Astrocyte of the hippocampus (primary cell): ENCODE measurements at places on chromosomes 1 and 21.

DNA sequence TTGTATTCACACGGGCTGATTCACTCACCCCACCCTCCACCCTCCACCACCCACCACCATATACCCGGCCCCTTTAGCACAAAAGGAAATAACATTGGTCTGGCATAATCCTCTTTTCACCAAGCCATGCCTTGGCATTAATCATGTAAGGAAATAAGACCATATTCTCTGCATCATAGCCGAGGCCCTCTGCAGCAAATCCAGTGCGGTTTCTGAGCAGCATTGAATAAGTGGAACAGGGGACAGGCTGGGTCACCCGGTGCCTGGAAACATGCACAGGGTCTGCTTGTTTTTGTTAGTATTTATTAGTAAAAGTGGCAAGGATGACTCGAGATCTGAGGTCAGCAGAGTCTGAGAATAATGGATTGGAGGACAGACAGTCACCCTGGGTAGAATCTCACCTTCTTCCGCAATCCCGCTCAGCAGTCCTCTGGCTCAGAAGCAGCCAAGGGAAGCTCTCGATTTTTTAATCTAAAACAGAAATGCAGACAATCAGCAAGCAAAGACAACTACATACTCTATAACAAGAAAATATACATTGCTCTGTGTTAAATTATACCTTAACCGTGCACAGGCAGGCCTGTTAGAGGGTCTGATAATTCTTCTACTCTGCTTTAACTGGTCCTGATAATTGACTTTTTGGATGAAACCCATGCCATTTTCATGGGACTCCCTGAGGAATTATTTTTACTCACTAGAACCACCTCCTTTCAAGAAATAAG, 52.4 kb upstream of the CDC42BPA start:
- peak; percentile 46 for DNase-seq

- no peak for DNase-seq
These were observed 14.6 kb downstream of the C1orf198 start for GRCh38 chr1:230853731-230854130.

DNA sequence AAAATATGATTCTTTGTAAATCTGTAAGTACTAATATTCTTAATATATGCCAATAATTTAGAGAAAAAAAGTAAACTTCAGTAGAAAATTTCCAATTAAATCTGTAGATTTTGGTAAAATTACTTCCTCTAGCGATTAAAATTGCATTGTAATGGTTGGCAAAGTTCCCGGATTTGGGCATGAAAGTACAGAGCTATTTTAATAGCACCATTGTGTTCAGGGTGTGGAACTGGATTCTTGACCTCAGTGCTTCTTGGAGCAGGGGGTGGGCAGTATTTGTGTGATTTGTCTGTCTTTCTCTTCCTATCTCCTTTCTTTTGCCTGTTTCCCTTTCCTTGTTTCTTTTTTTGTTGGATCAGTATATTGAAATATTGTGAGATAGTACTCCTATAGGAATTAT, 72.1 kb downstream of the DNM3 start:
- DNase-seq: peak; percentile 53

GRCh38 chr1:91697416-91697815, 188.5 kb downstream of the TGFBR3 start:
- DNase-seq: no peak

DNA sequence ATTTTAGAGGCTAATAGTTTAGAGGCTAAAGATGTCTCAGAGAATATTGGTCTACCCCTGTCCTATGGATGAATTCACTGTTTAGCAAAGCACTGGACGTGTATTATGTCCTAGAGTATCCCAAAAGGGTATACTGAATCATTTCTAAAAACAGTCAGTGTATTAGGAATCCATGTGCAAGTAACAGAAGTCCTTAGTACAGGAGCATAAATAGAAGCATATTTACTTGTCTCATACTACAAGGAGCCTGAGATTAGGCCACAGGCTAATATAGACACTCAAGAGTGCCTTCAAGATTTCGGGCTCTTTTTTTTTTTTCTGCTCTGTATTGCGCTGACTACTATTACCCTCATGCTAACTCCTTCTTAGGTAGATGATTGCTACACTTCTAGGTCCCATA, 518.9 kb downstream of the USP25 start:
- DNase-seq: no peak

DNA sequence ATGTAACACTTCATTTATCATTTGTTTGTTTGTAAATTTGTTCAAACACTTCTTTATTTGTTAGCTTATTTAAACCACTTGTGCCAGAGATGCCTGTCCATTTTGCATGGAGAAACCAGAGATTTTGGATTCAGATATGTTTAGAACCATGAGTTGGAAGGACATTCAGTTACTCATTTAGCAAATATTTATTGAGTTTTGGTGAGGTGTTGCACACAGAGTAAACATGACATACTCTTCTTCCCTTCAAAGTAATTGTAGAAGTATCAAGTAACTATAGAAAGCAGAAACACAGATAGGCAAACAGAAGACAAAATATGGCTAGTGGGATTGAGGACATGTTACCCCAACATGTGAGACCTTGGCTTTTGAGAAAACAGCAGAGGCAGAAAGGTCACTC, 136.8 kb upstream of the USP25 start:
- DNase-seq: no peak

- no peak for DNase-seq
These were observed 1160.8 kb upstream of the ADGRL2 start for GRCh38 chr1:80639777-80640533.

GRCh38 chr21:31872452-31873274, at the start of gene HUNK:
Gene HUNK (plus strand): TSS chr21:31873020. CDS start chr21:31873675, 655 bp downstream.
- DNase-seq: peak; percentile 78

DNA sequence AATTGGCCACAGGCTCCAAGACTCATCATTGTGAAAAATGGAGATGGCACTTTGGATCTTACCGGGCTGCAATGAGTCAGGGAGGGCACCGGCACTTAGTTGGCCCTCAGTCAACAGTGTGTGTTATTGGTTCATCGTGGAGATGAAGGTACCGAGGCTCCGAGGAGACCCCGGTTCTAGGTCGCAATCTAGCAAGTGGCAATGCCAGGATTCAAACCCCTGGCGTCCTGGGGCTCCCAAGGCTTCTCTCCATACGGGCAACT, 49.0 kb upstream of the ACOT11 start:
- DNase-seq: no peak

DNA sequence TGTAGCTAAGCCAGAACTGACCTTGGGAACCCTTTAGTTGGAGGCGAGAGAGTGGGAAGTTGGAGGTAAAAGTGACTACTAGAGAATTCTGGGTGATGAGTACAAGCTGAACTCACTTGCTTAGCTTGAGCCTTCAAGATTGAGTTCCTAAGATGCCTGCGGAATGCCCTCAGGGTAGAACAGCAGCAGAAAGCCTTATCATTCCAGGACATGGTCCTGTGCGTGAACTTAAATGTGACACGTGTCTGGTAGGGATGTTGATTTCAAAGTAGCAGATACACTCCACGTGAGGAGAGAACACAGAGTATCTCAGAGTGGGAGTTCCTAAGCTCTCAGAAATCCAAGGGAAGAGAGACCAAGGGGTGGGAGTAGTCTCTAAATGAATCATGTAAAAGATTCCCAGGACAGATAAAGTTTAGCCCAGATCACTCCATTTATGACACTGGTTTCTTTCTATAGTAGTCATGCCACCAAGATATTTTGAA, 60.1 kb downstream of the KCNK1 start:
- no peak for DNase-seq

- peak; percentile 36 for DNase-seq
These were observed 12.4 kb downstream of the C1orf198 start for GRCh38 chr1:230855886-230856285.

- no peak for DNase-seq
These were observed 238.2 kb downstream of the NRIP1 start for GRCh38 chr21:14826630-14827029.

DNA sequence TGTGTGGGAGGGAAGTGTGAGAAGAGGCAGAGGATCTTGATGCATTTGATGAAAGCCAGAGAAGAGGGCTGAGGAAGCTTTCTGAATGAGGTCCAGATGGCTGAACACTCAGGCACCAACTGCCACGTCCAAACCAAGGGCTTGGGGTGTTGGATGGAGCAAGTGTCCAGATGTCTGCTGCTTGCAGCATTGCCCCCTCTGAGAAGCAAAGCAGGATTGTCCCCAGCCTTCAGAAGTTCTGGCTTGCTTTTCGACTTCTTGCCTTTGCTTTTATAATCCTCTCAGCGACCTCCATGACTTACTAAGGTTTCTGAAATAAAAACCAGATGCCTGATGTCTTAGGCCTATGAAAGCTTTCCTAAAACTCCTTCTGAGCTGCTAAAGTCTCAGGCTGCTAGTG, 182.5 kb downstream of the HUNK start:
- DNase-seq: no peak

DNA sequence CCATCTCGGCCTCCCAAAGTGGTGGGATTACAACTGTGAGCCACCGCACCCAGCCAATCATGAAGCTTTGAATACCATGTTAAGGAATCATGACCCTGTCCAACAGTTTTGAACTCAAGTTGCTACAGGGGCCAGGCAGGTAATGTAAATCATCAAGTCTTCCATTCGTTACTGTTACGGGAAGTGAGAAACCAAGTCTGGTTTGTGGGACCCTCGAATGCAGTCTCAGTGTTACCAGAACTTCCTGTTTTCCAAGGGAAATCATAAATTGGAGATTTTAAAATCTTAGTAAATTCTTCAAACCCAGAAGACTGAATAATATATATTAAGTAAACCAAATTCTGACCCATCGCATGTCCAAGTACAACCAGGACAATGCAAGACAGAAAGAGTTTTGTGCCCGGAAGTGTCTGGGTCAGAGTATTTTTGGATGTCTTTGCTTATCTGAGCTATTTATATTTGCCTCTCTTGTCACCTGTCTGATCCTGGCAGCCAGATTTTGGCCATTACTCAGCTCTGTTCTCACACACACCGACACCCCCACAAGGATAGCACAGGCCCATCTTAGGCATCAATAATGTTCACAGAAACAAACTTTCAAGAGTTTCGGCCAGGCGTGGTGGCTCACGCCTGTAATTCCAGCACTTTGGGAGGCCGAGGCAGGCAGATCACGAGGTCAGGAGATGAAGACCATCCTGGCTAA, 8.8 kb downstream of the ATP5IF1 start:
- no peak for DNase-seq

DNA sequence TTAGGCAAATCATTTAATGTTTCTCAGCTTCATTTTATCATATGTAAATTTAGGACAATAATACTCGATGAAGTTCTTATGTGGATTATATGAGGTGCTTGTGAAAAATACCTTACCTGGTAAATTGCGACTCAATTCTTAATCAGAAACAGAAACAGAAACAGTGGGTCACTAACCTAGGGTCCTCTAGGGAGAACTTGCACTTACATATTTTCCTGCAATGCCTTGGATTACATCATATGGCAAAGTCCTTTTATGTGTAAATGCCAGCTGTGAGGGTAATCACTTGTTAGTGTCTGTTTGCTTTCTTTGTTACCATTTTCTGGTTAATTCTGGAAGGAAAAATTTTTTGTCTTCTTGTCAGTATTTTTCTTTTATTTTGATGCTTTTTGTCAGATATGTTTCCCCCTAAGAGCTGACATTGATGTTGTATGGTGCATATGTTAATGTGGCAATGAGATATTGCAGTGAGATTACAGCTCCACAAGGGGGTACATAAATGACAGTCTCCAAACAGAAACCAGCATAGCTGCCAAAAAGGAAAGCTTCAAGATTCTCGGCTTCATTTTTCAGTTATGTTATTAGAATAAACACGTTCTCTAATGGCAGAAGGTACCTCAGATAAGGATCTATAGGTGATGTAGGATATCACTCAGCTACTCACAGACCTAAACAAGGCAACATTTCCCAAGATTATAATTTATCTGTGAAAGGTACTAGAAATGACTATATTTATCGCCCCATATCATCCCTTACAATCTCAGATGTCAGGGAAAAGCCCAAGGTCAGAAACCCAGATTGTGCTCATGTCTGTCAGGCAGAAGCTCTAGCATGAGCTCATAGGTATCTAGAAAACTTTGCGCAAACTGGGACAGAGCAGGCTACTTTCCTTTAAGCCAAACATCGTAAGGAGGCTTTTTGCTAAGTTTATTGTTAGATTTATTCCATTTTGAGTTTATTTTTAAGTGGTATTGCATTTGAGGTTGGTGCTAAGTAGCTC, 119.9 kb downstream of the FASLG start:
- DNase-seq: no peak

DNA sequence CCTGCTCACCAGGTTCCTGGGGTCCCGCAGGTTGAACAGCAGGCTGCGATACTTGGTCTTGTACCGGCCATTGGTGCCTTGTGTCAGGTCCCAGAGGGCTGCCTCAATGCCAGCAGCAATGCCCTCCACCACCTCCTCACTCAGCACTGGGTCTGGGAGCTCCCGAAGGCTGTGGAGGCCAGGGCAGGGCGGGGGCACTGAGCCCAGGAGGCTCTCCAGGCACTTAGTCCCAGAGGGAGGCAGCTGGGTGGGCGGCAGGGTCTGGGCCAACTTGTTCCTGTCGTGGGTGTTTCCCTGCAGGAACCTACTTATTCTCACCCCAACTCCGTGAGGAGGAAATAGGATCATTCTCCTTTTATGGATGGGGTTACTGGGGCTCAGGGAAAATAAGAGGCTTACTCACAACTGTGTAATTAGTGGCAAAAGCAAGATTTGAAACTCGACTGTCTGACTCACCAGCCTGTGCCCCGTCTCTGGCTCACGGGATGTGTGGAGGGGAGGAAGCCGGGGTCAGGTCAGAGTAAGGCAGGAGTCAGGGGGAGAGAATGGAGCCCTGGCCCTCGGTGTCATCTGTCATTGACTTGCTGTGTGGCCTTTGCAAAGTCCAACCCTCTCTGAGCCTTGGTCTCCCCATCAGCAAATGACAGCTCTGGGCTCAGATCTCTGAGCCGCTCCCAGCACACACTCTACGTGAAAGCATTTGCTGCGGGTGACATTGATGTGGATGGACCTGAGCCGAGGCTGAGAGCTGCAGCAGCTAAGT, 17.2 kb downstream of the SPOCD1 start:
- DNase-seq: peak; percentile 85

DNA sequence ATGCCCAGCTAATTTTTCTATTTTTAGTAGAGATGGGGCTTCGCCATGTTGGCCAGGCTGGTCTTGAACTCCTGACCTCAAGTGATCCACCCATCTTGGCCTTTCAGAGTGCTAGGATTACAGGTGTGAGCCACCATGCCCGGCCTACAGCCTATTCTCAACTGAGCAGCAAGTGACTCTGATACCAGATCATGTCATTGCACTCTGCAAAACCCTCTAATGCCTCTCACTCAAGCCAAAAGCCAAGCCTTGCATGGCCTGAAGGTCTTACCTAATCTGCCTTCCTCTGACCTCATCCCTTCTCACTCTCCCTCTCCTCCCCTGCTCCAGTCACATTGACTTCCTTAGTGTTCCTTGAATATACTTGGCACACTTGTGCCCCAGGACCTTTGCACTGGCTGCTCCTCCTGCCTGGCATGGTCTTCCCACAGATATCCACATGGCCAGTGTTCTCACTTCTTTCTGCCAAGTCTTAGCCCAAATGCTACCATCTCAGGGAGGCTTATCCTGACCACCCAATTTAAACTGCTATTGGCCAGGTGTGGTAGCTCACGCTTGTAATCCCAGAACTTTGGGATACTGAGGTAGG, 8.2 kb upstream of the ASAP3 start:
- DNase-seq: no peak

- no peak for DNase-seq
These were observed 1.9 kb downstream of the VANGL1 start for GRCh38 chr1:115643666-115644065.
